ENCODE measurements at places on chromosomes 12 and 14.
A peak's percentile ranks its signal among the peaks of the same experiment; 100 is the strongest.

GRCh38 chr14:26622611-26623010 is 24.8 kb upstream of the NOVA1 start:
- DNase-seq = no peak

DNA sequence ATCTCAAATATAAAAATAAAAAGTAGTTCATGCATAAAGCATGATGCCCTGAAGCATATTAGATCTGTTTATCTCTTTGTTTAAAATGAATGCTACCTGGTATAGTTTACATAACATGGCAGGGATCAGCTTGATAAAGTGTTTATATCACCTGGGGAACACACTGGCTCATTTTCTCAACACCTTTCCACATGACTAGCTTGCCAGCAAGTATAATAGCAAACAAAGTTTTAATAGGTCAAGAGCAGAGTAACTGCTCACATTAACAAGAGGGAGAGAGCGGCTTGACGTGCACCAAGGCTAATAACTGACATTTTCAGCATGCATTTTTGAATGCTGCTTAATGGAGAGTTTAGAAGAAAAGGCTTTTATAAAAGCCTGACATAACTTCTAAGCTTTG is 246.4 kb downstream of the EGLN3 start:
- no peak for DNase-seq

DNA sequence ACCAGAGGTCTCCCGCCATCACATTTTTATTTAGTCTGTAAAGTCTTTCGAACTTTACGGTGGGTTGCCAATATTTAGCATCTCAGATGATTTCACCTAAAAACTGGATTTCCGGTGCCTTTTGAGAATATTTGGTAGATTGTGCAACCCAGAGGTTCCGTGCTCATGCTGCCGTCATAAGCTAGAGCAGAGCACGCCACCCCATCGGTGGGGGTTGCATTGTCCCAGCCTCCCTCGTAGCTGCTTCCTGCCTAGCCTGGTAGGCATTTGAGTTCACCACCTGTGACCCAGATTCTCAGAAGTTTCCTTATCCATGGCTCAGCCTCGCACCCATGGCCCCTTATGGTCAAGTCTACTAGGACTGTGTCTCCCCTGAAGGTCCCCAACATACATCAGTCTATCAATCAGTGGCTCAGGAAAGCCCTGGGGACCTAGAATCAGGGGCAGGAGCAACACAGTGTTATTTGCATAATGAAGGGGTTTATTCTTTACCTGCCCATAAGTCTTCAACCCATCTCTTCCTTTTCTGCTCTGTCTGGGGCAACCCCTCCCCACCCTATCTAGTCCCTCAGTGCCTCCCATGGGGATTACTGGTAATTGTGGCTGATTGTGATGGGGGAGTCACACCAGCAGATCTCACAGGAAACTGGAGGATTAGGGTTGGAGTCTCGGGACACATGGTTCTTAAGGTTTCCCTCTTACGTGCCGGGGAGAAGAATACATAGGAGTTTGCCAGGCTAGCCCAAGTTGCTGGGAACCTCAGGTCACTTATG is 152.3 kb downstream of the PHETA1 start:
- DNase-seq = no peak

GRCh38 chr12:109053382-109054123 is 1.2 kb downstream of the USP30 start:
- DNase-seq = peak; percentile 7

GRCh38 chr14:81313775-81314429 is 86.2 kb downstream of the STON2 start:
- DNase-seq = no peak

GRCh38 chr12:31491241-31491794 is 99.6 kb downstream of the DENND5B start:
- no peak for DNase-seq

DNA sequence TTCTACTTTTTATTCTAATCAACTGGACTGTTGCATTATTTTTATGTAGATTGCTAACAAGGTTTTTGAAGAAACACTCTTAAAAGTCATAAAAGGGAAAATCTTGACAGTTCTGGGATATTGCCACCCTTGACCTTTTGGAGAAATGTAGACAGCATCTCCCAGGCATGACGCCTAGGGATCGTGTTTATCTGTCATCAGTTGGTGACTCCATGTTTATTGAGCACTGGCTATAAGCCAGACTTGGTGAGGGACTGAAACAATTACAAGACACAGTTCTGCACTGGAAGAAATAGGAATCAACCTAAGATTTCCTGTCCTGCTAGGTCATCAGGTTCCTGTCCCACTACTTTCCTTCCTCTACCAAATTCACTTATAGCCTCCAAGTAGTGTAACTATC is 34.5 kb downstream of the HMGA2 start:
- DNase-seq = no peak

DNA sequence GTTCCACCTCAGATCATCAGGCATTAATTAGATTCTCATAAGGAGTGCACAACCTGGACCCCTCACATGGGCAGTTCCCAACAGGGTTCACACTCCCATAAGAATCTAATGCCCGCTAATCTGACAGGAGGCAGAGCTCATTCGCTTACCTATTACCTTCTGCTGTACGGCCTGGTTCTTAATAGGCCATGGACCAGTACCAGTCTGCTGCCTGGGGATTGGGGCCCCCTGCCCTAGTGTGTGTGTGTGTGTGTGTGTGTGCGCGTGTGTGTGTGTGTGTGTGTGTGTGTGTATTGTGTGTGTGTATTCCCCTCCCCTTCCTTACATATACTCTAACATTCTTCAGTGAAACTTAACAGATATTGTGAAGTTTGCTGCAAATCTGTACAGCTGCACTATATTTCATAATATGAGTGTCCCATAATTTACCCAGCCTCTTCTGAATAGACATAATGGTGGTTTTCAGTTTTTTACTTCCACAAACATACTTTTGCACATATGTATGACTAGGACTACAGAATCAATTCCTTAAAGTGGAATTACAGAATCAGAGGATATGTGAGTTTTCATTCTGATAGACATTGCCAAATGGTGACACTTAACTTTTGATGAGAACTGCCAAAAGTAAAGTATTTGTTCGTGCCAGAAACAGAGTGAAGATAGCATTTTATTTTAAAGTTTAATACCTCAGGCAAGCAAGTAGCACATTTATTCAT is 205.2 kb upstream of the EEA1 start:
- DNase-seq = no peak

DNA sequence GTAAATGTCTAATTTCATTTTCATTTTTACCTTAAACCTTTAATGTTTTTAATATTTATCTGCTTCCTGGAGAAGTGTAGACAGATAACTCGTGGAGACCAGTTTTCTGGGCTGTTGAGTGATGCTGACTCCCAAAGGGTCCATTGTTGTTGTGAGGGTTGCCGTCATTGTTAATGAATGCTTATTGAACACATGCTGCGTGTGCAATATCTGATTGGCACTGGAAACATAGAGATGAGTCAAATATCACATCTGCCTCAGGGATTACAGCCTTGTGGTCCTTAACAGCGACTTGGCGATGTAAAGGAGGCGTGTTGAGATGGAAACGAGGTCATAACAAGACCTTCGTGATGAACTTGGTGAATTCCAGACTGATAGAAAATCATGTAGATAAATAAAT is 85.9 kb downstream of the FBXW8 start:
- no peak for DNase-seq

- no peak for DNase-seq
These were observed 401.7 kb downstream of the TRHDE start for GRCh38 chr12:72673853-72674252.
